CD4-positive, alpha-beta T cell treated with Interleukin-17A for 4 hours (primary cell): ENCODE measurements at places on chromosomes 2 and 18.

DNA sequence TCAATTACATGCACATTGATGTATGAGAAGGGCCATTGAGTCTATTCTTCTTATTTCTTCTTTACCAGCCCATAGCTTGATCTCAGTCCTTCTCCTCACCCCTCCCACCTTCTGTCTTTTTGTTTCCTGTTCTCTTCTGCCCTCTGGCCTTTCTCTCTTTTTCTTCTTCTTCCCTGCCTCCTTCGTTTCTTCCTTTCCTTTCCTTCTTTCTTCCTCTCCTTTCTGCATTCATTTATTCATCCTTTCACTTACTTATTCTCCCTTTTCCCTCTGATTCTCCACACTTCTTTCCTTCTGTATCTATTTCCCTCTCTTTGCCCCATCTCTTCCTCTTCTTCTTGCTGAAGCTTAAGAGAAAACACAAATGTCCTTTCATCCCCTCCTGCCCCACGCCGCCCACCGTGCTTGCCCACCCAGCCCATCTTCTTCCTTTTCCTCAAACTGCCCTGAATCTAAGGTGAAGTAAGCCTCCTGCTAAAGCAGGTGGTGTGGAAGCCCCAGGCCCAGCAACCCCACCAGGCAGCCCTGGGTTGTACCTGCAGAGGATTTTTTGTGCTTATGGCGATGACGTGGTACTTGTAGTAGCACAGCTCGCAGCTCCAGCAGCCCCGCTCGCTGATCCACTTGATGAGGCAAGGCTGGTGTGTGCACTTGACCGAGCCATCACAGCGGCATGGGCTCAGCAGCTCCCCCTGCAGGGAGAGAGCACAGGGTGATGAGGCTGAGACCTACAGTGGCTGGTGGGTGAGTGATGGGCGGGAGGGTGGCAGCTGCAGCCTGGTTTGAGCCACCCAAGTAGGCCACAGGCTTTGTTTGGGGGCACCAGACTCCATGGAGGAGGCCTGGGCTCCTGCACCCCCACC is 89.0 kb downstream of the MARCHF4 start:
- no peak for DNase-seq

DNA sequence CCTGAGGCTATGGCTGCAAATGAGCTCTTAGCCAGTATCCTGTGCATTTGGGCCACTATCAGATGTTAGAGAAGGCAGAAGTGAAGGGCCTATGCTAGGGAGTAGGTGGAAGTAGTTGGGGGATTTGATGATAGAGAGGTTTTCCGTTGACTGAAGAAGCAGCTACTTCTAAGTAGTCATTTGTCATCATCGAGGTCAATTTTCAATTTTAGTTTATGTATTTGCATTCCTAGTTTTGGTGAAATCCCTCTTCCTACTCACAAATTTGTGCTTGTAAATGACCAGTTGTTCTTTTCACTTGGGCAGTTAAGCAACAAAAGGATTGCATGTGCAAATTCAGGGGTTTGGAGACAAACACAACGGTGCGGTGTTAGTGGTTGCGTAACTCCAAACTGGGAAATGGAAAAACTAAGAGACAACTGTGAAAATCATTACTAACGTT is 48.5 kb upstream of the PELI1 start:
- DNase-seq = no peak

DNA sequence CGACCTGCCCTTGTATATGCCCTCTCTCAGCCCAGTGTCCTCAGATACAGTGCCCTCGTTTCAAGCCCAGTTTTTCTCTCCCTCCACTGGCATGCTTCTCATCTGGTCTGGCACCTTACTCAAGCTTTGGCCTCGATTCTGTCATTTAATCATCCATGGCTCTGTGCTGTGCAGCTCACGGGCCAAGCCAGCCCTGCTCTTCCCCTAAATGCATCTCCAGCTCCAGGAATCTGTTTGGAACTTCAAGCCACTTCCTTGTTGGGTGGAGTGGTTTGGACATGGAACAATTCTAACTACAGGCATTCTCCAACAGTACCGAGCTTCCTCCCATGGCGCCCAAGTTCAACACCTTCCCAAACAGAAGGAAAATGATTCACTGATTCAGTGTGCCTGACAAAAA is 76.7 kb upstream of the ZNF397 start:
- no peak for DNase-seq

DNA sequence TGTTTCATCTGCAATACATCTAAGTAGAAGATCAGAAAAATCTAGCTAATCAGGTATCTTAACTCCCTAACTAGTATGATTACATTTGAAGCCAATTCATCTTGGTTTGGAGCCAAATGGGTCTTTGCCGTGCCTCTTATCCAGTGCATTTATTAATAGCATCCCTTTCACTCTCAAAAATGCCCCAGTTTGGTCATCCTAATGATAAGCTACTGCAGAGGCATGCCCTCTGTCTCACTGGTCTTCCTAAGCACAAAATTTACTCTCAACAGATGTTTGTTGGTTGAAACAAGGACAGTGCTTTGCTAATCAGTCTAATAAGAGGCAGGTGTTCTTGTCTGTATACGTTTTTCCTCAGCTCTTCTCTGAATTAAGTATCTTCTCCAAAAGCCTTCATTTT is 403.2 kb downstream of the RAD51AP2 start:
- DNase-seq = no peak

GRCh38 chr18:74516271-74517235 is 17.7 kb upstream of the CNDP1 start:
- no peak for DNase-seq

GRCh38 chr2:42949125-42949524 is 156.7 kb upstream of the HAAO start:
- DNase-seq = no peak

GRCh38 chr18:5998166-5998881 is 103.0 kb upstream of the TMEM200C start:
- no peak for DNase-seq
